ENCODE measurements at places on chromosomes 12 and 14.

DNA sequence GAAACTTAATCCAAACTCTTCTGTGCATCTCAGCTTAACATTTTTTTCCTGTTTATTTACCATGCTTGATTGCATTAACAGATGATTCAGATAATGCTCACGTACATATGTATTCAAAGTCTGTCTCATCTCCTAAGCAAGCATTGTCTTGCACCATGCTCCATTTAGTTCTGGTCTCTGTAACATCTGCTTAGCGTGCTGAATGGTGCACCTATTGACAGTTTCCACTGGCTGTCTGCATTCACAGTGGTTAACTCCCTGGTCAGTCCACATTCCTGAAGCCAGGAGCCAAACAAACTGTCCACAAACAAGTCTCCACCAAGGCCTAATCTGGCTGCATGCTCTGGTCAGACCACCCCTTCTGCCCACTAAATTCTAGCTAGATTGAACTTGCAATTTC is 83.9 kb downstream of the KNTC1 start:
- DNase-seq = no peak

DNA sequence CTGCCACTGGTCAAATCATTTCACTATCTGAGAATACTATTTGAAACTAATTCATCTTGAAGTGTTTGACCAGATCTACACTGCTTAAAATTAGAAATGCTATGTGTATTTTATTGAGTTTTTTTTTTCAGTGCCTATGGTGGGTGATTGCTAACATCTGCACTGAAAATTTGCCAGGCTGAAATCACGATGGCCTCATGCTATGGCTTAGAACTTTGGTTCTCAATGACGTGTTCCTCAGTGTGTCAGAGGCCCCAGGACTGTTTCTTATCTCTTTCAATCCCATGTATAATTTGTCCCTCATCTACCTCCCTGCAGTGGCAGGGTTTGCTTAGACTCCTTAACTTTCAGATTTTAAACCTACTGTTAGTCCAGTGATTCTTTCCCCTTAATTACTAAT is 36.2 kb upstream of the NKX2-8 start:
- DNase-seq = no peak

DNA sequence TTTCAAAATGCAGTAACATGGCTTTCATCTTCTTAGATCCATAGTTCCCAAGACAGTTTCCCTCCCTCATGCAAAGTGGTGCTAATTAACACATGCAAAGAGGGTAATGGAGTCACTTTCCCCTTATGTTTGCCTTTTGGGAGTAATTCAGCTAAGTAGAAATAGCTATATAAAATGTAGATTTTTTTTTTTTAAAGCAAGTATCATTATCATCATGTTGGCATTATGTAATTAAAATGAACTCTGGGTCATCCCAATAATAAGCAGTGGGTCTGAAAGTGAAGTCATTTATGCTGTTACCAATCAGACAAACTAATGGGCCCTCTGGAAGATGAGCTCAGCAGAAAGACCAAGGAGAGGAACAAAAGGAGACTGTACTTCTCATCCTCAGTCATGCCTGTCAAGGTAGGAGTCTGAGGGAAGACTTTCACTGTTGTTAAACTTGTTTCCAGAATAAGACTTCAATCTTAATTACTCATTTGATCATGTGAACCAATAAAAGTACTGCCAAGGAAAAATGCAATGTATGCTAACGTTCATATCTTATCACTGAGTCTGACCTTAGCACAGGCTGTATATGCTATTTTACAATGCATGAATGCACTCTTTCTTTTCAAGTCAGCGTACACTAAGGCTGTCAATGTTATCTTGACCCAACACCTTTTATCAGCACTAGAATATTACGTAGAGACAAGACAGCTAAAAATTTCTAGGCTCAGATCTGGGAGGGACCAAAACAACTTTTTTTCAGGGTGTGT is 26.8 kb downstream of the AREL1 start:
- no peak for DNase-seq

GRCh38 chr12:25189656-25190055 is 5.3 kb downstream of the DNAI7 start:
- DNase-seq = no peak

DNA sequence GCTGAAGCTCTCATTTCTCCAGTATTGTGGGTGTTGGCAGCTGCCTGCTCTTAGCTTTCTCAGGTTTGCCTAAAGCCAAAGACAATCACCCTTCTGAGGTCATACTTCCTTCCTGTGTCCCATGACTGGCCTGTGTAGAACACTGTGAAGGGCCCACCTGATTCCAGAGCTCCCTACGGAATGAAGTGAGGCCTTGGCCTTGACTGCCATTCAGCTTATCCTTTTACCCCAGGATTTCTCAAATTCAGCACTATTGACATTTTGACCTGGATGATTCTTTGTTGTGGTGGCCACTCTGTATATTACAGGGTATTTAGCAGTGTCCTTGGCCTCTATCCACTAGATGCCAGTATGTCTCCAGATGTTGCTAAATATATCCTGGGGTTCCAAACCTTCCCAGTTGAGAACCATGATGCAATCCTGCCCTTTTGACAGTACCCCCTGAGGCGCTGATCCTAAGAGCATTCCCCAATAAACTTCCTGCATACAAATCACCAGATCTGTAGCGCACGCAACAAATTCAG is 112.3 kb upstream of the KRR1 start:
- no peak for DNase-seq

DNA sequence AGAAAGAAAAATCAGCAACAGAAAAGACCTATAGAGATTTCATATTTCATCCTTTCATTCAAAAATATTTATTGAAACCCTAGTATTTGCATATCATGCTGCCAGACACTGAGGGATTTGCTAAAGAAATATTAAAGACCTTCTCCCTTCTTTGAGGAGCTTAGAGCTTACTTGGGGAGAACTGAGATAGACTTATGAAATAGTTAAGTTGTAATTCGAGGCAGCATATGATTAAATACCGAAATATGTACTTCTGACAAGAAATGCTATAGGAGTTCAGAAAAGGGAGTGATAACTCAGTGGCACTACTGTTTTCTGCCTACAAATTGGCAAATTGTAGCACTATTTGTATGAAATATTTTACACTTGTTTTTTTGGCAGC is 59.1 kb downstream of the PLXNC1 start:
- DNase-seq = no peak

GRCh38 chr12:73719223-73719622 is 818.4 kb upstream of the ATXN7L3B start:
- no peak for DNase-seq

DNA sequence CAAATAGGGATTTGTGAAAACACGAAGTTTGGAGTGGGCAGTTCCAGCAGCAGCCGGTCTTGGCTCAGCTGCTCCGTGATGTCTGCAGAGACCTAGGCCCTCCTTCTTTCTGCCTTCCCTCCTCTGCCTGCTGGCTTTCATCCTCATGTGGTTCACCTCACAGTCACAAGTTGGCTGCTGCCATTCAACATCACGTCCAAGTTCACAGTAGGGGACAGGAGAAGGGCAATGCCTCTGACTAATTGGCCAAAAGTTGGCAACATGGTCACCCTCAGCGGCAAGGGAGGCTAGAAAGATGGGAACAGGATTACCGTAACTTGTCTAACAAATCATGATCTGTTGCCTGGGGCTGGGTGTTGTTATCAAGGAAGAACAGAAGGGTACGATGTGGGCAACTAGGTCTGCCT is 7.8 kb upstream of the CACNA2D4 start:
- no peak for DNase-seq

GRCh38 chr14:88961214-88961613 is 136.8 kb downstream of the TTC8 start:
- DNase-seq = no peak

DNA sequence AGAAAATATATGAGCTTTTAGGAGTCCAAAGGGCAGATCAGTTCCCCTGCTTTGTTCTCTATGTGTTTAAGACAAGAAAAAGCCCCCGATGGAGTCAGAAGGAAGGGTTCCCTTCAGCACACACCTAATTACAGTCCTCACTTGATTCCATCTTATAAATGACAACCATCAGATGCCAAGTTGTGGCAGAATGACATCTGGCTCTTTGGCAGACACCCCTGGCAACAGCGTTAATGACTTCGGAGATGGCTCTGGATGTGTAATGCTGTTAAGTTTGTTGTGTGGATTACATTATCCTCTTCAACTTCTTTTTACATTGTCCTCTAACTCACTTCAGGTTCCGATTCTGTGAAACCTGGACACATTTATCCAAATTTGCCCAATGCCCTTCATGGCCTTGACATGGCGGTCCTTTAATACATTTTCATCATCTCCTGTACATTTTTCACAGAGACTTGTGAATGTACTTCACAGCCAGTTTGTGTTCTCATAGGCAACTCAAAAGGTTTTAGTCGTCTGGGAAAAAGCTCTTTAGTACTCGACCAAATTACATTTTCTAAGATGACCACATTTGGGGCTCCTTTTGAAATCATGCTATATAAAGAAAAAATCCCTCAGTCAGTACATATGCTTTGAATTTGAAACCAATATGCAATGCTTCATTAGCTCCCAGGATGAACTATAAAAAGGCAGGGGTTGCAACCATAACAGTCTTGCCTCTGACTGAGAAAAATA is 667.8 kb downstream of the NOVA1 start:
- DNase-seq = no peak

GRCh38 chr14:61418746-61419145 is 97.4 kb downstream of the PRKCH start:
- no peak for DNase-seq

- no peak for DNase-seq
These were observed 16.3 kb downstream of the GXYLT1 start for GRCh38 chr12:42128327-42128726.
